T follicular helper cell (primary cell): ENCODE measurements at places on chromosomes 5 and 9.

- no peak for DNase-seq
These were observed 44.7 kb downstream of the OR2V1 start for GRCh38 chr5:181086026-181086883.

DNA sequence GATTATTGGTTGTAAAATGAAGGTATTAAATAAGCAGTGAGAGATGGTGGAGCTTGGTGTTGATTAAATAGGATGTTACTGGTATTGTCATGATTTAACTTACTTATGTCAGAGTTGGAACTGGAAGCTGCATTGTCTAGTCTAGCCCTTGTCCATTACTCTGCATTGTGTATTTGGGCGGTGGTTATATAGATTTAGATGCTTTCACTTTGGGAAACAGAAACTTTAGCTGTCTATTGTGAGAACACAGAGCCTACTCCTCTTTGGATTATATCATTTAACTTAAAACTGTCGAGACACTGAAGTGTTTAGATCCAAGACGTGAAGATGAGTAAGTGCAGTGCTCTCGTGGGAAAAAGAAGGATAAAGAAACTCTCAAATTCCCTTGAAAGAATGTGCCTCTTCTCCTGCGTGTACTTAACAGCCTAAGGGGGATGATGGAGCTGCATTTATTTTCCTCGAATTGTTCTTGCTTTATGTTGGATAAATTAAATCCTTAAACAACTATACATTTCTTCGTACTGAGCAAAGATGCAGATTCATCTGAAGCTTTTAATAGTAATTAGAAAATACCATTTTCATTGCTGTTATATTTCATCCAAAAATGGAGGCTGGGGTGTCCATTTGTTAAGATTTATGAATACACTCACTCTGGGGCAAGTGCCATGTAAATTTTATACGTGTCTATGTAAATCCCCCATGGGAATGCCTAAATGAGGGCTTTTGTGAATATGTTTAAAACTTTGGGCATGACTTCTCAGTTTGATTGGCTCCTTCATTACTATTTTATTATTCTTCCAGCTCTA lies 21.6 kb downstream of the FBXL7 start:
- no peak for DNase-seq

DNA sequence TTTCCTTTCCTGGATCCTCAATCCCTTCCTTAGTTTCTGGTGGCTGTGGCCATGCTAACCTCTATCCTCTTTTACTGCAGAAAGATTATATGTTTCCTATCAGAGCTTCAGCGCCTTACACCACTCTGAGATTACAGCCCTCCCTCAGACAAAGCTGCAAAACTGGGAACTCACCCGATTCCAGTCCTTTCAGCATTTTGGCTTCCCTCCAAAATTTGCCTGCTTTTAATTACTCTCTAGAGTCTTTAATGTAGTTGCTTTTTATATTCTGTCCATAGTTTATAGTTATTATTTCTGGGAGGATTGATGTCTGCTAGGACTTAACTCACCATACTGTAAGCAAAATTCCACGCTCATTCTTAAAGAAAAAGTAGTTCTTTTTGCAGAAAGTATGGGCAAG lies 110.2 kb downstream of the NSG2 start:
- no peak for DNase-seq

- no peak for DNase-seq
These were observed 14.6 kb downstream of the NREP start for GRCh38 chr5:111742177-111742994.

DNA sequence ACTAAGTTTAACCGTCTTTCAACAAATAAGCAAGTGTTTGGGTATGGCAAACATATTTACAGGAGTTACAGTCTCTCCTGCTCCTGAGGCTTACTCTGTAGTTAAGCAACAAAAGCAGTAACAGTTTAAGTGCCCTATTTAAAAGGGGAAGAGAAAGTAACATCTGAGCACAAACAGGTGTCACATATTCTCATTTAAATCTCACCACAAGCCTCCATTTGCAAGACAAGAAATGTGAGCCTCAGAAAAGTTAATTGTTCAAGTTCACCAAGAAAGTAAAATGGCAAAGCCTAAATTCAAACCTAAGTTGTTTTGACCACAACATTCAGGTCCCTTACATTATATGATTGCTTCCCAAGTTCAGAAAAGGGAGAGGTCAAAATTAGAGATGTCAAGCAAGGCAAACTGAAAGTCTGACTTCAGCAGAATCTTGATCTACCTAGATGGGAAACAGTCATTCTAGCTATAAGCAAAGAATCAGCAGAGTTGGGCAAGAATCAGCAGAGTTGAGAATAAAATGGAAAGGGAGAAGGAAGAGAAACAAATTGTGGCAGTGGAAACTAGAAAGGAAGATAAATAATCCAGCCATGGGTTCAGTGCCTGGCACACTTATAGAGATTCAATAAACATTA lies 93.4 kb downstream of the STRBP start:
- DNase-seq: no peak

GRCh38 chr5:67577424-67577823 lies 380.8 kb upstream of the CD180 start:
- no peak for DNase-seq

DNA sequence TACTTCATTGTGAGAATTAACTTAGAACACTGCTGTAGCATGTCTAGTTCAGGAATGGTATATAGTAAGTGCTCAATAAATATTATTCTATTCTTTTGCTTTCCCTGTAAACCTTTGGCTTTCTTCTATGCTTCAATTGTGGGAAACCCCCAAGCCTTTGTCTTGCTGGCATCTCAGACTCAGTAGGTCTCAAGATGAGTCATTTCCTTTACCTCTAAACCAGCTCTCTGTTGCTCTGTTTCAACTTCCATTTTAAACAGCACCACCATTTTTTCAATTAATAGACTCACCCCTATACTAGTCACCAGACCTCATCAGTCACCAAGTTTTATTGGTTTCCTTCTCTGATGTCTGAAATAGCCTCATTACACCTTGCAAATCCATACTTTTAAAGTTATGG lies 43.5 kb downstream of the DMAC1 start:
- no peak for DNase-seq

- no peak for DNase-seq
These were observed 46.7 kb downstream of the GARNL3 start for GRCh38 chr9:127311239-127311741.

- no peak for DNase-seq
These were observed 68.0 kb upstream of the IRX4 start for GRCh38 chr5:1950708-1951103.

DNA sequence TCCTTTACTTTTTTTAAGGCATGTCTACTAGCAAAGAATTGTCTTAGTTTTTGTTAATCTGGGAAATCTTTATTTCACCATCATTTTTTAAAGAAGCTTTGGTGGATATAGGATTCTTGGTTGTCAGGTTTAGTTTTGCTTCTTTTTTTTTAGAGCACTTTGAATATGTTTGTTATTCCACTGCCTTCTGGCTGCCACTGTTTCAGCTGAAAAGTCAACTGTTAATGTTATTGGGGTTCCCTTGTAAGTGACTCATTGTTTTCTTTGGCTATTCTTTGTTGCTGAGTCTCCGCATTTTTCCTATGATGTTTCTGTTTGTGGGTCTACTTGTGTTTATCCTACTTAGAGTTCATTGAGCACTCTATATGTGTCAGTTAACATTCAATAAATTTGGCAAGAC lies 44.4 kb downstream of the PHAX start:
- no peak for DNase-seq

GRCh38 chr5:168649306-168649705 lies 70.1 kb upstream of the PANK3 start:
- no peak for DNase-seq

- no peak for DNase-seq
These were observed 43.8 kb upstream of the GFPT2 start for GRCh38 chr5:180396926-180397325.

DNA sequence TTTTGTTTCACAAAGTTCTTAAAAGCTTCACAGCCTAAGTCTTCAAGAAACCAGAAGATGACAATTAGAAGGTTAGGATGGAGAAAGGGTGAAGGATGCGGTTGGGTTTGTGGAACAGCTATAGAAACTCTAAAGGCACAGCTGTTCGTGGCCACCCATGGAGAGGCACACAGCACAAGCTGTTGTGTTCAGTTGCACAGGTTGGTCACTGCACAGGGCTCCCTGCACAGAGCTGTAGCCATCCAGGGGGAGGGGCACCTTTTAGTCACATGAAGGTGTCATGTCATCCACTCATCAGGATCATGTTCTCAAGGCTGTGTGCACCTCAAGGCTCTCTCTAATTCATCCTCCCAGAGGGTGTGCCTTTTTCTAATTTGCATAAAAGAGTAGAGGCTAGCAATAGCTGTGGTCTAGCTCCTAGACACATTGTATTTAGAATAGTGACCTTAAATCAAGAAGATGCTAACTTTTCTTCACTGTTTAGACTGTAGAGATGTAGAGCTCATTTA lies 5.0 kb upstream of the RASGRF2 start:
- DNase-seq: no peak

- DNase-seq: no peak
These were observed 224.2 kb downstream of the MELK start for GRCh38 chr9:36796671-36797419.

- DNase-seq: no peak
These were observed 5.7 kb downstream of the SPARC start for GRCh38 chr5:151680944-151681427.

DNA sequence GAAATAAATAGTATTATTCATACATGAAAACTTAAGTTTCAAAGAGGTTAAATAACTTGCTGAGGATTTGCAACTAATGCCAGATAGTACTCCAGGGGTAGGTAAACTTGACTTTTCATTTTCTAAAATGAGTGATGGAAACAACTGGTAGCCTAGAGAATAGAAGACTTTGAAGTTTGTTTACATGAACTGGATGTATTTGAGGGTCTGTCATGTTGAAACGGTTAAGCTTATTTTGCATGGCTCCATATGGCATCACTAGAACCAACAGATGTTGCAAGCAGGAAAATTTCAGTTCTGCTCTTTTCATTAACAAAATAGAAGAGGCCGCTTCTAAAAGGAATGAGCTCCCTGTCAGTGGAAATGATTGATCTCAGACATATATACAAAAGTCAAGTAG lies 105.1 kb upstream of the SGCD start:
- no peak for DNase-seq

GRCh38 chr5:53749621-53750020 lies 189.2 kb downstream of the NDUFS4 start:
- DNase-seq: no peak

- no peak for DNase-seq
These were observed 56.4 kb upstream of the LIFR start for GRCh38 chr5:38612851-38613250.

- no peak for DNase-seq
These were observed 102.7 kb downstream of the EFNA5 start for GRCh38 chr5:107567901-107568671.

GRCh38 chr9:73916016-73916673 lies 581.0 kb upstream of the RORB start:
- DNase-seq: no peak

DNA sequence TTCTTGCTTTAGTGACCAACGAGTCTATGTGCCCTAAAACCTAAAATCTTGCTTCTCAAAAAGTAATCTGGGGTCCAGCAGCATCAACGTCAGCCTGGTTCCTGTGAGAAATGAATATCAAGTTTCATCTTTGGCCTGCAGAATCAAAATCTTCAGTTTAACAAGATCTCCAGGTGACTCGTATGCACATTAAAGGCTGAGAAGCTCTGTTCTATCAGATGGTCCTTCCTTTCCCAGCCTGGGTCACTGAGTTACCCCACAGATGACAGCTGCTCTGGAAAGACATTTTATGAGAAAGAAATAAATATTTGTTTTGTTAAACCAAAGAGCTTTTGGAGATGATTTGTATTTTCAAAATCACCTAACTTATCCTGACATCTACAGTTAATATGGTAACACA lies 75.8 kb downstream of the ADAMTSL1 start:
- no peak for DNase-seq

DNA sequence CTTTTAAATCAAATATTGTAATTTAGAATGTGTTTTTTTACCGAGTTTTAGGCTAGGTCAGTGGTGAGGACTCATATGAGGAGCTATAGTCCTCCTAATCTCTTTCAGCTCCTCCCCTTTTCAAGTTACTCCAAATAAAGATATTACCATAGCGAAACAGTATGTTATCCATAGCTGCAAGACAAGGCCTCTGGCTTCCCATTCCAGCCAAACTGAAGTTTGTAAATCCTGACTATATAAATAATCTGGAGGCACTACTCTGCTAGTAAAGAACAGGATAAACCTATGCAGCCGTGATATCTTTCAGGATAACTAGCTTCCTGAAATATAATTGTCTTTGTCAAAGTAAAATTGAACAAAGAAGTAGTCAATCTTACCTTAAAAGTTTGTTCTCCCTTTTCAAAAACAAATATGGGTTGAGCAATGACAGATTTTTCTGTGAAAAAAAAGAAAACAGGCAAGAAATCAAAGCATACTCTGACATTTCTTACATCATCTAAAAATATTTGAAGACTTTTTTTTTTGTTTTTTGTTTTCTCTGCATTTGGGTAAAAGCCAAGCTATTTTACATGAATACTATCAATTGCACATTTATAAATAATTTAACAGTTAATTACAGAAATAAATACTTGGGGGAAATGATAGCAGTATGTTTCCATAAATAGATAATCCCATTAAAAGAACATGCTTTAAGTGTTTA lies 29.3 kb upstream of the NADK2 start:
- DNase-seq: no peak

DNA sequence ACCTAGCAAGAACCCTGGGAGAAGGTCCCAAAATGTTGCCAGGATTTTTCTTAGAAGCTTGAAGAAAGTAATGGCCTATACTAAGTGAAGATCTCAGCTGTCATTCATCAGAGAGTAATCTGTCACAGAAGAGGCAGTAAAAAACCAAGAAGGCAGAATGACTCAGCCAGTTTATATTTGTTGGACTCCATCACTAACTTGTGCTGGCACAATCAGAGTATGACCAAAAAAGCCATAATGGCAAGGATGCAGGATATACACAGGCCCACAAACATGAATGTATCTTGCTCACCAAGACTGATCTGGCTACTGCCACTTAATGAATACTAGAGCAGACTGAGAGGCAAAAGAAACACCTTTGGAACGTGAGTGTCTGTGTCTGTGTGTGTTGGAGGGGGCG lies 104.0 kb upstream of the POU5F2 start:
- no peak for DNase-seq

DNA sequence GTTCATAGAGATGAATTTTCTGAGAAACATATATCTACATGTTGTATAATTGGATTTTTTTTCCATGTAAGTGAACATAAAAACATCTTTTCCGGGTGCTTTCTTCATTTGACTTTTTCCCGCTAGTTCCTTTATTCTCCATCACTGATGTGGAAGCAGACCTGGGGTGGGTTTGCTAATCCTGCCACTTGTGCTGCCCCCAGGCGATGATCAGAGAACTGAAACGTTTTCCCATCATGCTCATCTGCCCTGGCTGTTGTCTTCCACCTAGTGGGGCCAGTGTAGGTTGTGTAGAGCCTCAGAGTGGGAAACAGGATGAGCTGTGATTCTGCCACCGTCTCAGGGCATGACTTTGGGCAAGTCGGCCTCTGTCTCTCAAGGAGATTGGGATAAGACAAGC lies 34.2 kb upstream of the TGFBR1 start:
- DNase-seq: no peak

DNA sequence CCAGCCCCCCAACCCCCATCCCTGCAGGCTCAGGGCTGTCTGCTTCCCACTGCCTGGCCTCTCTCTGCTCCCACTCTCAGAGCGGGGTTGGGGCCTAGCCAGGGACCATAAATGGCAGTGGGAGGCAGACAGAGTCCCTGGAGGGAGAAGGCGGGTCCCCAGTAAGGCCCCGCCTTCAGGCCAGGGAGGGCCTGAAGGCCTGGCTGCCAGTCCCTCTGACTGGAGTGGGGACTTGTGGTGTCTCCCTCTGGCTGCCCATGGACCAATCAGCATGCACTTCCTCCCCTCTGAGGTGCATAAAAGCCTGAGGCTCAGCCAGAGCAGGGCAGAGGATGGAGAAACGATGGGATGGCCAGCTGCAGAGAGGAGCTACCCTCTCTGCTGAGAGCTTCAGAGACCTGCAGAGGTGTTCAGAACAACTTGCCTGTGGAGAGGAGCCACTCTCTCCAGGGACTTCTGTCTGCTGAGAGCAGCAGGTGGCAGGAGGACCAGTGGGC lies 2.7 kb upstream of the BTNL9 start:
- no peak for DNase-seq
